Activated naive CD4-positive, alpha-beta T cell (primary cell): ENCODE measurements at places on chromosomes 1 and 21.

- DNase-seq: no peak
Observed at GRCh38 chr1:12709696-12710095, 6.2 kb upstream of the AADACL3 start.

DNA sequence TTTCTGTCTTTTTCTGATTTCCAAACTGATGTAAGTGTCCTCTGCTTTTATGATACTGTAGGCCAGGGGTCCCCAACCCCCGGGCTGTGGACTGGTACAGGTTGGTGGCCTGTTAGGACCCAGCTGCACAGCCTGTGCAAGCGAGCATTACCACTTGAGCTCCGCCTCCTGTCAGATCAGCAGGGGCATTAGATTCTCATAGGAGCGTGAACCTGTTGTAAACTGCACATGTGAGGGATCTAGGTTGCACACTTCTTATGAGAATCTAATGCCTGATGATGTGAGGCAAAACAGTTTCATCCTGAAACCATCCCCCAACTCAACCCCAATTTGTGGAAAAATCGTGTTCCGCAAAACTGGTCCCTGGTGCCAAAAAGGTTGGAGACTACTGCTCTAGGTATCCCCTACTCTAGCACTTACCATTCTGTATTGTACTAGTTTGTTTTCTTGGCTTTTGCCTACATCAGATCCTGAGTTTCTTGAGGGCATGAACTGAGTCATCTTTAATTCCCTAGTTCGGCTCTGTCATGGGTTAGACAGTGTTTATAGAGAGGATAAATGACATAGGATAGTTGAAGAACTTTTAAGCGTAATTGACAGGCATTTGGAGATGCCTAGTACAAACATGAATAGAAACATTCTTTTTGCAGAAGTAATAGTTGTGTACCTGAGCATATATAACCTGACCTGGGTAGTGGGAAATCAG is 4.1 kb downstream of the ABCD3 start:
- no peak for DNase-seq

GRCh38 chr1:184019506-184019905 is 18.0 kb downstream of the COLGALT2 start:
- DNase-seq: no peak

DNA sequence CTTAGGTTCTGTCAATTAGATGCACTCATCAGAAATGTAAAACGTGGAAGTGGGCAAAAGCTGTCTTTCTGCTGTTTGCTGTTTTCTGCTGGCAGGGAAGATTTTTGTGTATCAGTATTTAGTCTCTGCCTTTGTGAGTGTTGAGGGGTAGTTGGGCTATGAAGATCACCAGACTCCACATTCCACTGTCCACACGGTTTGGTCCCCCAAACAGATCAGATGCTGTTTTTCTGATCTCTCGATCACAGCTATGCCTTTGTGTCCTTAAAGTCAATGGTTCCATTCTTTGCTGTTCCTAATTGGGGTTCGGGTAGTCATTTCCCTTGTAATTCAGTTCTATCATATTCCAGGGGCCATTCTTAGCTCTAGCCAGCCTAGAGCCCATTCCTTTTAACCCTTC is 27.0 kb upstream of the NPL start:
- DNase-seq: no peak

GRCh38 chr1:229225331-229225782 is 45.6 kb upstream of the RAB4A start:
- no peak for DNase-seq

DNA sequence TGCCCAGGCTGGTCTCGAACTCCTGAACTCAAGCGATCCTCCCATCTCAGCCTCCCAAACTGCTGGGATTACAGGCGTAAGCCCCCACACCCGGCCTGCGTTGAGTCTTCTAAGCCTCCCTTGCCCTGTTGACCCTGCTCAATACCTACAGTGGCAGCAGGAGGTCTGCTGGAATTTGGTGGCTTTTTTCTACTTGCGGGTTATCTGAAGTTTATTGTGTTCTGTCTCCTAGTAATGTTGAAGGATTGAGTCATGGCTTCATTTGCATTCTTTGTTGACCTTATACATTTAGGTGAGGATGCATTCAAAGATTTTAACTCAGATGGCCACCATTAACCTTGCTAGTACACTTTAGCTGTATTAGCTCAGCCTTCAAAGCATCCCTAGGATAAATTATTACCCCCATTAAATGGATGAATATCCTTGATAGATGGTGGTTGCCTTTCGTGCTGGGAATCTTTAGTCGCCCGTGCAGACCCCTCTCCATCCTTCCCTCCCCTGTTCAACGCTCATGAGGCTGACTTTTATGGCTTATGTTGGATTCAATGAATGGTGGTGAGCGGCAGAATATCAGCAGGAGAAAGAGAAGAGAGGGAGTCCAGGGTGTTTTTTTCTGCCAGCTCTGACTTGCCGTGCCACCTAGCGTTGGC is 9.7 kb upstream of the NPPB start:
- no peak for DNase-seq

- no peak for DNase-seq
Observed at GRCh38 chr1:30707412-30708360, 15.7 kb downstream of the MATN1 start.

DNA sequence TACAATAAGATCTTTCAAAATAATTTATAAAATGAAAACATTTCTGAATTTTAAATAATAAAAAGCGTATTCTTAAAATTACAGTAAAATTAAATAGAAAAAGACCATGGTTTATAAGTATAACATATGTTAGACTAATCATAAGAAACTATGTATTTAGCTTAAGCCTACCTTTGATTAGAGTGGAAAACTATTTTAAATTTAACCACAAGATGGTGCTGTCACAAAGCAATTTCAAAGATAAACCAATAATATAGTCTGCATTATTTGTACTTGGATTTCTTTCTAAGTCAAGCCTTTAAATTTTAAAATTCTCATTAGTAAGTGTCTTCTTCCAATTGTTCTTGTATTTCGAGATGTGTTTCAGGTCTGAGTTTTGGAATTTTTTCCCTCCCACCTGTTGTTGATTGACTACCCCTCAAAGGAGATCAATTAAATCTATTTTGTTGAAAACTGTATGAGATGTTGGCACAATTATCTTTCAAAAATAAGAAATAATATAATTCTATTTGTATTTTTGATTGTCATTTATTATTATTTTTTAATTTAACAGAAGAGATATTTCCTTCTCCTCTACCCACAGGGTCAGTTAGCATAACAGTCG is 459.8 kb downstream of the KCNT2 start:
- no peak for DNase-seq

GRCh38 chr1:238340989-238341388 is 450.3 kb upstream of the ZP4 start:
- DNase-seq: no peak

DNA sequence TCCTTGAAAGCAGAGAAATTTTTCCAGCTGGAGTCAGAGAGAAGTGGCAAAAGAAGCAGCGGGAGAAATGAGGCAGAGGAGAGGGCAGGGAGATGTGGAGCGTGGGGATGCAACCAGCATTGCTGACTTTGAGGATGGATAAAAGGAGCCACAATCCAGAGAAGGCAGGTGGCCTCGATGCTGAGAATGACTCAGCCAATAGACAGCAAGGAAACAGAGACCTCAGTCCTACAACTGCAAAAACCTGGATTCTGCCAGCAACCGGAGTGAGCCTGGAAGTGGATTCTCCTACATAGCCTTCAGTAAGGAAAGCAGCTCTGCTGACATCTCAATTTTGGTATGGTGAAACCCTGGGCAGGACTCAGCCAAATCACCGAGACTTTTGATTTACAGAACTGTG is 128.9 kb upstream of the ATP1B1 start:
- DNase-seq: no peak

- DNase-seq: no peak
Observed at GRCh38 chr21:14744368-14744767, 198.3 kb upstream of the SAMSN1 start.

DNA sequence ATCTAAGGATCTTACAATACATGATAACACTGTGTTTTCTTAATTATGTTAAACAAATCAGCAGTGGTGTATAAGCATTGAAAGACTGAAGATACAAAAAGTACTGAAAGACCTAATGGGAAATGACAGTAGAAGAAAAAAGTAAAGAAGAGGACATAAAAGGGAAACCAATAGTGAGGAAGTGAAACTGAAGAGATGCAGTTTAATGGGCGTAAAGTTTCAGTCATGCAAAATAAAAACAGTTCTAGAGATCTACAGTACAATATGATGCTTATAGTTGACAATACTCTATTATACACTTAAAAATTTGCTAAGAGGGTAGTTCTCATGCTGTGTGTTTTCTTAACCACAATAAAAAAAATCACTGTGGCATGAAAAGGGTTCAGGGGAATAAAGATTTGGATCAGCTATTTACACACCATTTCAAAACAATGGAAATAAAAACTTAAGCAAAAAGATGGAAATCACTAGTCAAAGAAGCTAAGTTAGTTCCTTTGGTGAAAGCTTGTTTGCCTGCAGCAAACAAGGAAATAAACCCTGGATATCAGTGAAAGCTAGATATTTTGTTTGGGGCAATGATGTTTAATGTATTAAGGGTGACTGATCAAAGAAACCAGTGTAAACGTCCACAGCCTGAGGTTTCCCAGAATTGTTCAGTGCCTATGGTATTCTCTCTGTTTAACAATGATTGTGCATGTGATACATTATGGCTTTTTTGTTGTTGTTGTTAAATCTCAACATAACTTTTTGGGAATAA is 1160.8 kb upstream of the ADGRL2 start:
- DNase-seq: no peak

DNA sequence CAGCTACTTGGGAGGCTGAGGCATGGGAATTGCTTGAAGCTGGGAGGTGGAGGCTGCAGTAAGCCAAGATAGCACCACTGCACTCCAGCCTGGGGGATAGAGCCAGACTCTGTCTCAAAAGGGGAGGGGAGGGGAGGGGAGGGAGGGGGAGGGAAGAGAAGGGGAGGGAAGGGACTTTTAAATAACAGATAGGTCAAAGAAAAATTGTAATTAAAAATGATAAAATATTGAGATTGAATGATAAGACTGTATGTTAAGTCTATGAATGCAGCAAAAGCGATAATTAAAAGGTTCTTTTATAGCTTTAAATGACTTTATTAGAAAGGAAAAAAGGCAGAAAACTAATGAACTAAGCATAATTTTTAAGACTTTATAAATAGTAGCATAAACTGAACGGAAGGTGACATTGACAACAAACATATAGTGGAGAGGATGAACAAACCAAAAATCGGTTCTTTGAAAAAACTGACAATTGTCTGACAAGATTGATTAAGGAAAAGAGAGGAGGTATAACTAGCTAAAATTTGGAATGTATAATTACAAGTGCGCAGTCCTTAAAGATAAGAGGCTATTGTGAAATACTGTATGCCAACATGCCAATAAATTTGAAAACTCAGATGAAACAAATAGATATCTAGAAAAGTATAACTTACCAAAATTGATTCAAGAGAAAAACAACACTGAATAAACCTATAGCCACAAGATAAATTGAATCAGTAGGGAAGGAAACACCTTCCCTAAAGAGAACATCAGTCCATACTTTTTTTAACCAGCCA is 8.4 kb downstream of the SPOCD1 start:
- DNase-seq: no peak

- no peak for DNase-seq
Observed at GRCh38 chr1:156668801-156669637, 8.2 kb downstream of the NES start.

GRCh38 chr1:242435200-242435599 is 89.3 kb downstream of the PLD5 start:
- no peak for DNase-seq

- DNase-seq: no peak
Observed at GRCh38 chr1:93448292-93448982, 519 bp downstream of the FNBP1L start.

DNA sequence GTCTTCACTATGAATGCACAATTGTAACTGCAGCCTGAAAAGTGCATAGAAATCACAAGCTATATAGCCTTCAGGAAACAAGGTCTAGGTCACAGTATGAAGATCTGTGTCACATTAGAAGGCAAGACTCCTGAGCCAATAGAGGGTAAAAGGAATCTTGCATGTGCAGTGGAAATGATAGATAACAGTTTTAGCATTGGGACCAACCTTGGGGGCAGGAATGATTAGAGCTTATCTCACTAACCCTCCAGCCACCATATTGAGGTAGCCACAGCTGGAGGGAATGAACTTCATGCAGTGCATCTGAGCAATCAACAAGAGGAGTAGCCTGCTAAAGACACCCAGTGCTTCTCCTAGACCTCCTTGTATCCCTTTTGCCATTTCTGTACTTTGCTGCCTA is 390.1 kb downstream of the LTN1 start:
- DNase-seq: no peak

GRCh38 chr1:202580619-202581018 is 129.6 kb downstream of the SYT2 start:
- DNase-seq: no peak

DNA sequence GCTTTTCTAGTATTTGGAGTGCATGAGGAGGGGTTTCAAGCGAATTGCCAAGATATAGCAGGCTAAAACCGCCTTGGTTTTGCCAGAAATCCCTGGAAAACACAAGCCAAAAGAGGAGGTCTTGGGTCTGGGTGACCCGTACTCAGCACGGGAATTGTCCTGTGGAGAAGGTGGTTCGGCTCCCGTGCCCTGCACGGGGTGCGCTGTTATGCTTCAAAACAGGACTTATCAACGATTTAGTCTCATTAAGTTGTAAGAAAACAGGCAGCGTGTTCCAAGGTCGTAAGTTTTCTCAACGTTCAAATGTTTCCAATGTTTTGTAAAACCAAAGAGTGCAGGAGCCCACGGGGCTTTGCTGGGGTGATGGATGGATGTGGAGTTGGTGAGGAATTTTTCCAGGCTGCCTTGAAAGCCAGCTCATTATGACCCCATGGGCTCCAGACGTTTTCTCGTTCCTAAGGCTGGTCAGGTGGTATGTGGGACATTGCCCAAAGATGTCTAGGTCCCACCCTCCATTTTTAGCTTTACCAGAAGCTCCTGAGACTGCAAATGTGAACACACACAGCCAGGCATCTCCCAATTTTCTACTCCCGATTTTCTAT is 75.4 kb upstream of the CLDN14 start:
- DNase-seq: no peak

- no peak for DNase-seq
Observed at GRCh38 chr1:30284728-30285475, 438.5 kb downstream of the MATN1 start.

DNA sequence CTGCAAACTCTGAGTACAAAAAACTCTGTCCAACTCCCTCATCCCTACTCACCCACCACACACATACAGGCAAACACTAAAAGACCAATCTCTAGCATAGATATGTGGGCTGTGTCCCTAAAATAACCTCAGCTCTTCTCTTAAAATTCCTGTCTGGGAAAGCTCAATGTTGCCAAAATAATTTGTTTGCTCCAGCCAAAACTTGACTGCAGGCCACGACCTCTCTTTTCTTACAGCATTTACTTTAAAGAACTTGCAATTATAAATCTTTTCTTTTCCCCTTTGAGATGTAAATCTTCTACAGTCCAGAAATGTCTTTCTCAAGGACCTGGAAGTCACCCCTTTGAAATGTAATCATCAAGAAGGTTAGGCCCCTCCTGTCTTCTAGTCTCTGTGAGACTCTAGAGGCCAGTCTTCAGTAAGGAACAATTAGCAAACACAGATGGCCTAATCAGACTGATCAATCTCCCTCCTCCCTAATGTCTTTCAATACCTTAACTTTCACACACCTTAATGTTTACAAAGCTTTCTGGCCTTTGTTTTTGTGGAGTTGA is 483.6 kb upstream of the RGS18 start:
- DNase-seq: no peak
